Activated T-helper 1 cell treated with anti-CD3 and anti-CD28 coated beads, Interleukin-12 subunit alpha, Interleukin-12 subunit beta, Interleukin-2, Interleukin-4 antibody, amounts not matched to agents 30 ng/mL and 10 ng/mL and 1 ng/mL, durations not matched to agents 14 hours and 24 hours and 36 hours (primary cell): ENCODE measurements at places on chromosomes 7 and 10.

DNA sequence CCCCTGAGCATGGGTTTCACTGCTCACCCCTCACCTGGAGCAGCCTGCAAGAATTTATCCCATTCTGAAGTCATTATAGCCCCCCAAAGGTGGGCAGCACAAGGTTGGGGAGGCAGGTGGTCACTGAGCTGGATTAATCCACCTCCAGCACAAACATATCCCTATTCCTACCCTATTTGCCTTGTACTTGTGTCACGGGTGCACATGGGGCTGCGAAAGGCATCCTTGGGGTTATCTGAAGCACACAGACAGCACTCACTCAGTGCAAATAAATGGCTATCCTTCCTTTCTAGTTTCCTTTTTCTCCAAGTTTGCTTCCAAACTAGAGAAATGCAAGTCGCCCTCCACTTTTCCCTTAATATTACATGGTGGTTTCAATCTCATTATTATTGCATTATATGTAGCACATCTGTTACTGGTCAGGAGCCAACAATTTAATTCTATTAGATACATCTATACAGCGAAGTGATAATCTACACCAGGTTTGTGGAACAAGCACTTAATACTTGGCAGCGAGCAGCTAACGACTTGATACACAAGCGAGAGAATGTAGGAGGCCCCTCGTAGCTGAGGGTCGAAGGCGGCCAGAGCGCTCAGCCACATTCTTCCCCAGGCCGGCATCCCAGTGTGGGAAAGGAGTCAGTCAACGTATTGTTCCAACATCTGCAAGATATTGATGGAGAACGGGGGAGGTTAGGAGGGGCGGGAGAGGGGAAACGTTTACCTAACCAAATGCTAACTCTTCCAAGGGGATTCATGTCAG, 121.3 kb upstream of the HABP2 start:
- no peak for DNase-seq

GRCh38 chr10:74672430-74673165, 153.8 kb upstream of the KAT6B start:
- no peak for DNase-seq

GRCh38 chr10:34104829-34105572, 710.1 kb downstream of the PARD3 start:
- no peak for DNase-seq

- no peak for DNase-seq
Measured at GRCh38 chr7:141754939-141755338, 9.0 kb upstream of the TAS2R3 start.

DNA sequence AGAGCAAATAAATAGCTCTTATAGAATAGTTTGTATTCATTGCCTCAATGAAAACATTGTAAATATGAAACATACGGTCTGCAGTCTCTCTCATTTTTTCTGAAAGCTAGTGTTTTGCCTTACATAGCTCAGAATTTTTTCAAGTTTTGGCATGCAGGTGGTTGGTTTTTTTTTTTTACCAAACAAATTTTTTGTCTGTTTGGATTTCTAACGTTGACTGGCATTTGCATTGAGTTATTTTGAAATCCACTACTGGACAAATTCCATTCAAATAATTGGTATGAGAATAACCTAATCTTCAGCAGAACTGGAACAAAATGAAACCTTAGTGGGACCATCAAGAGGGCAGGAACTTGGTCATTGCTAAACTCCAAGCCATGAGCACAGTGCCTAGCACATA, 107.6 kb upstream of the SAMD8 start:
- DNase-seq = no peak

GRCh38 chr7:38728145-38728544, 97.0 kb upstream of the AMPH start:
- DNase-seq = no peak

DNA sequence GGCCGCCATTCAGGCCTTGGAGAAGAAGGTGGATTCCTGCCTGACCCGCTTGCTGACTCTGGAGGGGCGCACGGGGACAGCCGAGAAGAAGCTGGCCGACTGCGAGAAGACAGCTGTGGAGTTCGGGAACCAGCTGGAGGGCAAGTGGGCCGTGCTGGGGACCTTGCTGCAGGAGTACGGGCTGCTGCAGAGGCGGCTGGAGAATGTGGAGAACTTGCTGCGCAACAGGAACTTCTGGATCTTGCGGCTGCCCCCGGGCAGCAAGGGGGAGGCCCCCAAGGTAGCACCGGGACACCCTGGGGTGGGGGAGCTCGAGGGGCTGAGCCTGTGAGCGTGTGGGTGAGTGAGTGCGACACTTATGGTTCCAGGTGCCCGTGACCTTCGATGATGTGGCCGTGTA, 4.5 kb downstream of the ZNF783 start:
- no peak for DNase-seq

DNA sequence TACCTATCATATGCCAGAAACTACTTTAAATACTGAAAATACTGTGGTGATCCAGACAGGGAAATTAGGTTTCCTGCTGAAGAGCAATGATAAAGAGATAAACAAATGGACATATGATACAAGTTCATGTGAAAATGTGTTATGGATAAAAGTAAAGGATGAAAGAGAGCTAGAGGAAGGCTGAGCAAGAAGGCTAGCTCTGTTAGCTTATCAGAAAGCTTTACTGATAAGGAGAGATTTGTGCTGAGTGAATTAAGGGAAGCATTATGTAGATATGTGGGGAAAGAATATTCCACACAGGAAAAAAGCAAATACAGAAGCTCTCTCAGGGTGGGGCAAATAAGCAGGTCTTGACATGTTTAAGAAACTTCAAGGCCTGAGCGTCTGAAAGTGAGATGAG, 308.4 kb downstream of the HDAC9 start:
- DNase-seq = no peak

- no peak for DNase-seq
Measured at GRCh38 chr7:140501966-140502365, 22.7 kb upstream of the MKRN1 start.

- no peak for DNase-seq
Measured at GRCh38 chr10:131862548-131862947, 38.3 kb upstream of the PPP2R2D start.

GRCh38 chr7:5635006-5635405, 146.5 kb downstream of the RNF216 start:
- DNase-seq = no peak

DNA sequence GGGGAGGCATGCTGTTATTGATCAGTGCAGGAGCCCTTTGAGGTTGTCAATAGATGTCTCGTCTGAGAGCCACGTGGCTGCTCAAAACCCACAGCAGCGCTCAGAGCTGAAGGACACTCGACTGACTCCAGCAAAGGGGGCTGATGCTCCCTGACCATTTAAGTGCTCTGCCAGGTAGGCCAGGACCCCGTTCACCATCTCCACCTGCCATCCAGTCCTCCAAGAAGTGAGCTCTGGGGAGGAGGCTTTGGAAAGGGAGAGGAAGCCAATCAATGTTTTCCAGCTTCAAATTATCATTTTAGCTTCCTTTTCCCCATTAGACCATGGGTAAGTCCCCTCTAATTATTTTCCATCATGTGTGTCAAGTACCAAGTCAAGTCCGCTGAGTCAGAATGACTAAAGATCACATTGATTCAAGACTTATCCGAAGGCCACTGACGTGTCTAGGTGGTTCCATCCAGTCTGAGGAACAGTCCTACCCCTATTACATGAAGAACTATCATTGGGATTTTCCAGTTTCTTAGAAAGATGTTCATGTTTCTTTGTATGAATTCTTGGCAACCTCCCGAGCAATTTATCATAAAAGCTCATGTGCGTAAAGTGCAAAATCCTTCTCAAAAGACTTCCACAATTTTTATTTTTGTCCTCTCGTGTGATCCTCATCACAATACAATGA, 302.6 kb upstream of the LYZL1 start:
- DNase-seq = no peak

DNA sequence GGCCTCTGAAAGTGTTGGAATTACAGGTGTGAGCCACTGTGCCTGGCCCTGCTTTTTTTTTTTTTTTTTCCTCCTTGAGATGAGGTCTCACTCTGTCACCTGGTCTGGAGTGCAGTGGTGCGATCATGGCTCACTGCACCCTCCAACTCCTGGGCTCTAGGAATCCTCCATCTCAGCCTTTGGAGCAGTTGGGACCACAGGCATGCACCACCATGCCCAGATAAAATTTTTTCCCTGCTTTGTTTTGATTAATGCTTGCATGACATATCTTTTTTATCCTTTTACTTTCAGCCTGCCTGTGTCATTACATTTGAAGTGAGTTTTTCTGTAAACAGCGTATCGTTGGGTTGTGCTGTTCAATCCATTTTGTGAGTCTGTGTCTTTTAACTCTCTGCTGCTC, 97.0 kb downstream of the ANKRD61 start:
- no peak for DNase-seq

DNA sequence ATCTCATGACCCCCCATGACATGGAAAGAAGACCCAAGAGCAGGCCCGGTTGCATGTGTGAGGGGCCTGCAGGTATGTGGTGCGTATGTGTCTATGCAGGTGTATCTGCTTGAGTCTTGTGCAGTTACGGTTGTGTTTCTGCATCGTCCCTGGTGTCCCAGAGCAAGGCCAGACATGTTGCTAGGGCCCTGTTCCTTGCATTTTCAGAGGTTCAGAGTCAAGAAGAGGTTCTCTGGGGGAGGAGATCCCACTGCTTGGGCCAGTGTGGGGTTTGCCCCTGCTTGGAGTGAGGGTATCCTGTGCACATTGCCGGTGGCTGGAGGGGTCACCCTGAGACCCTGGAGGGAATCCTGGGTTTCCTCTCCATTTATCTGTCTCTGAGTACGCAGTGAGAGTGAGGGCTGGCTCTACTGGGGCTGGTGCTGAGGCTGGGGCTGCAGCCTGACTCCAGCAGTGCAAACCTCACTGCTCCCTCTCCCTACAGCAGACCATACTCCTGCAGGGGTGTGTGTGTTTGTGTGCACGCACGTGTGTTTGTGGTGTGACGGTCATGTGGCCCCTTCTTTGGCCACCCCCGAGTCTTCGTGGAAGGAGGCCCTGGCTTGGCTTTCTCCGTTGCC, 4.1 kb downstream of the TRIM8 start:
- no peak for DNase-seq

- no peak for DNase-seq
Measured at GRCh38 chr7:42494736-42495135, 257.7 kb upstream of the GLI3 start.

- no peak for DNase-seq
Measured at GRCh38 chr7:29574659-29575058, 11.0 kb downstream of the PRR15 start.

DNA sequence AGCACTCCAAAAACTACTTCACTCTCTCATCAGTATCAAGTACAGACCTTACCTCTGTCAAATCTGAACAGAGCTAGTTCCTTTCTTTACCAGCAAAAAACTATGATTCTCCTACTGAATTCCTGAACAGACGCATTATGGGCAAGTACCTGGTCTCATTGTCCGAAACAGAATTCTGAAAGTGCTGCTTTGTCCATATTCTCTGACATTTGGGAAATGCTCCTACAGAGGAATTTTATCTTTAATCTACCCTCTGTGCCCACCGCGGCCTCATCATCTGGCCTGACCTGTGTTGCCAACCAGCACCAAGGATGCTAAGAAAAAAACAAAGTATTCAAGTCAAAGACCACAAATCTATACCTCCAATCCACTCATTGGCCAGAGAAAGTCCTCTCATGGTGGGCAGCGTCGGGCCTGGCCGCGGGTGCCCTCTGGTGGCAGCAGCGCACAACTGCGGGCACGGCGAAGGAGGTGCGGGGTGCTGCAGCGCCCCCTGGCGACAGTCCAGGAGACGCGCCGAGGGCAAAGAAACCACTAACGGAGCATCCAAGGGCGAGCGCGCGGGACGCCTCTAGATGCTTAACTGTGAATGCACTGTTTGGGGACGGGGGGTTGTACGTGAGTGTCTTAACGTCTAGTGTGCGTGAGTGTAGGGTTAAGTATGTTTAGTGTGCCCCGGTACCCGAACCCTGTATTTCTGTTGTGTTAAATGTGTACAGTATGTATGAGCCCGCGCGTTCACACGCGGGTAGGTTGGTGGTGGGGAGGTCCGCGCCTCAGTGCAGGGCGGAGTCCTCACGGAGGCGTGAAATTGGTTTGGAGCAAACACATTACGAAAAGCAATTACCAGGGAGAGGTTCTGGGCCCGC, 5.0 kb upstream of the GBX1 start:
- DNase-seq = peak; percentile 74

DNA sequence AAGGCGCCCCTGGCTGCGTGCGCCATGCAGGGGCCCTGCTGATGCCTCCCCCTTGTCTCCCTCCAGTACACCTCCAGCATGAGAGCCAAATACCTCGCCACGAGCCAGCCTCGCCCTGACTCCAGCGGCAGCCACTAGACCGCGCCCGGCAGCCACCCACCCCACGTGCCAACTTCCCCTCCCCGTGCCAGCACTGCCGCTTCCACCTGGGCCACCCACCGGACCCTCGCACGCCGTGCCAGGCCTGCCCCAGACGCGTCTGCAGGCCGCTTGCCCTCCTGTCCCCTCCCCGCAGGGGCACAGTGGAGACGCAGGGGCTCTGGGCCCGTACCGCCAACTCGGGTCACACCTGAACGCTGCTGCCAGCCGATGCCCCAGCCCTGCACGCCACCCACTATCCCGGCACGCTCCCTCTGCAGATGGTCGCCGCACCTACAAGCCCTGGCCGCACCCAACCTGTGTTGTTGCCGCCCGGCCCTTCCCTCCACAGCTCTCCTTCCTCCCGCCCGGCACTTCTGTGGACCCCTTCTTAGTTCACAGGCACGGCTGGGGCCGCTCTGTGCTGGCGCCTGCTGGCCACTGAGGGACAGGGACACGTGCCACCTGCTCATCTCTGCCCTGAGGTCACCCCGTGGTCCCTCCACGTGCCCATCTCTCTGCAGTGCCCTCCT, 26.3 kb upstream of the AMZ1 start:
- DNase-seq = no peak

GRCh38 chr10:65314253-65314652, 1611.6 kb upstream of the LRRTM3 start:
- no peak for DNase-seq

GRCh38 chr7:138854115-138854645, 56.2 kb upstream of the ATP6V0A4 start:
- DNase-seq = no peak

DNA sequence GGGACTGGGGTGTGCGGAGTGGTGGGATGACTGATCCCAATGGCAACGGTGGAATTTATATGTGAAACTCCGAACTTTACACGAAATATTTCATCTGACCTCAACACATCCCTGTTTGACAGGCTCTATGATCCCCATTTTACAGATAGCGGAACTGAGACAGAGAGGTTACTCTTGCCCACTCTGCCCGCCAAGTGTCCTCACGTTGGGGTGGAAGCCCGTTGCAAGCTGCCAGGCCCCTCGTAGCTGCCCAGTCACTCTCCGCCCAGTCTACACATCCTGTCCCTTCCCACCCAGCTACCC, 397 bp upstream of the NFE2L3 start:
- no peak for DNase-seq
